Effector CD4-positive, alpha-beta T cell (primary cell): ENCODE measurements at places on chromosomes 2 and 18.

DNA sequence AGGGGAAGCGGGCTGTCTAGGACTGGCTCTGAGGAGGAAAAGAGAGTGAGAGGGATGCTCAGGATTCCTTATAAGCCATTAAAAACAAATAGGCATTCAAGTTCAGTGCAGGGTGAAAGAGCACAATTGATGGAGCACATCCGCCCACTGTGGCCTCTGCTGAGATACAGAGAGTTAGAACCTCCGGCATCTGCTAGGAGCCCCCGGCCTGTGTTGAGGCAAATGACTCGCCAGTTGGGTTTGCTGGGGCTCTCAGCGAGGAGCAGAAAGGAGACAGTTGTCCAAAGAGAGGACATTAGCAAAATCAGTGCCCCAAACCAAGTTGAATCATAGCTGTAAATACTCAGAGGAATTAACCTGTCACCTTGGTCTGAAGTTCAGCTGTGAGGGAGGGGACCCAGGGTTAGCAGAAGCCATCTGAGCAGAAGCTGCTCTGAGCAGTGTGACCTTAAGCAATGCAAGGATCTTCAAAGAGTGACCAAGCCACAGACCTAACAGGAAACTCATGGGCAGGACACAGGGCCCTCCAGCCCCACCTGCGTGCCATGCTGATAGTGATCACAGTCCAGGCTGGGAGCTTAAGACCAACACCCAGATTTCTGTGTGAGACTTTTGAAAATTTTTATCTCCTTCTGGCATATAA lies 23.3 kb upstream of the IL18RAP start:
- DNase-seq = no peak

DNA sequence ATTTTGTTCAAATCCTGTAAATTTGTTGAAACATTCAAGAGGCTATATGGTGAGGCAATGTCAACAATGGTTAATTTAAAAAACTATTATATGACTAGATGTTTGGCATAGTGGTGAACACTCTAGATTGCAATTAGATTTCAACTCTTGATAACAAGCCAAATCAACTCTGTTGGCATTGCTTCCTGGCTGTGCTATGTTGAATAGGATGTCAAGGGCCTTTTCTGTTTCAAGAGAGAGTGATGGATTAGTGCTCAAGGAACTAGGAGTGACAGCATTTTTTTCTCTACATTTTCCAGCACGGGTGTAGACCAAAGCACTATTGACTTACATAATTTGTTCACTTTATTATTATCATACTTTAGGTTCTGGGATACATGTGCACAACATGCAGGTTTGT lies 172.4 kb upstream of the KCNH7 start:
- no peak for DNase-seq

- DNase-seq = no peak
These were observed 35.4 kb upstream of the SKOR2 start for GRCh38 chr18:47286776-47287410.

GRCh38 chr2:189836644-189837043 lies 52.4 kb downstream of the PMS1 start:
- no peak for DNase-seq

DNA sequence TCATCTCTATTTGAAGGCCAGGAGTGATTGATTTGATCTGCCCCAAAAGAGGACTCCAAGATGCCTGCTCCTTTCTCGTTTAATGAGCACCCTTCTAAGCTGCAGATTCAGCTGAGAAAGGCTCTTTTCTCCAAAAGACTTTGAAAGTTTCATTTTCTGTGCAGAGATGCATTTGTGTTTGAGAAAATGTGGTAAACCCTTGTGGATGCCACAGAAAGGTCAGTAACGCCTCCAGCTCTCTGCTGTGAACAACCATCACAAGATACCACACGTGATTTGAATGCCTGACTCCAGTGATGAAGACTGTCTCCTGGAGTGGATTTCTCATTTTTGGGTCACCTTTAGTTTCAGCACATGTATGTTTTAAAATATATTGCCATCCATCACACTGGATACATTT lies 35.0 kb upstream of the CCDC85A start:
- no peak for DNase-seq

DNA sequence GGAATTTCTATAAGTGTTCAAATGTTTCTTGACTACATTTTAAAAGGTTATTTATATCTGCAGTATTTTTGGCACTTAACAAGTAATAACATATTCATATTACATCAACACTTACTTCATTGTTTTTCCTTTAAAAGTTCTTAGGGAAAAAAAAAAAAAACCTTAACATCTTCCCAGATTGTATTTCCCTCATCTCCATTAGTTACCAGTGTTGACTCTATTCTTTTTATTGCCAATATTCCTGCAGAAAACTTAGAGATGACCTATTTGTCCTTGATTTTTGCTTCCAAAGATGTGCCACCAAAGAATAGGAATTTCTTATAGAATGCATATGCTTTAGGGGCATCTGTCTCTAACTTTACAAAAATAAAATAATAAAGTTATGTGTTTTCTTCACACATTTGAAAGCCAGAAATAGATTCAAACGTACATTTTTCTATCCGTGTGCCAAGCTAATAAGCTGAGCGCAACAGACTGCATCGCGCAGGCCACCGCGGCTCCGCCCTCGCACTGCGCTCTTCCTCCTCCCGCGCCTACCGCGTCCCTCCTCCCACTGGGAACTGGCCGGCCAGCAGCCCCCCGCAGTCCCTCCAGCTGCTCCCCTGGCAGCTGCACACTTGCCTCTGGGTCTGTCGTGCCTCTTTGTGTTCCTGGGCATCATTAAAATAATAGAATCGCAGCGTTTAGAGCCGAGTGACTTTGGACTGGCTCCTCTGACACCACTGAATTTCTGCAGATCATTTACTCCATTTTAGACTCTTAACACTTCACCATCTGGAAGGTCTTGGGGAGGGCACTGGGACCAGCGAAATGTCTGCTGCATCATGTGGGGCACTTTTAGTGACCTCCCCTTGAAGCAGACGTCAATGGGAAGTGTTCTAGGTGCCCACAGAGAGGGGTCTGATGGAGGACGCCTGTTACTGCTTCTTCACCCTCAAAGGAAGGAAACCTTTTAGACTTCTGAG lies 21.2 kb upstream of the NAB1 start:
- no peak for DNase-seq

DNA sequence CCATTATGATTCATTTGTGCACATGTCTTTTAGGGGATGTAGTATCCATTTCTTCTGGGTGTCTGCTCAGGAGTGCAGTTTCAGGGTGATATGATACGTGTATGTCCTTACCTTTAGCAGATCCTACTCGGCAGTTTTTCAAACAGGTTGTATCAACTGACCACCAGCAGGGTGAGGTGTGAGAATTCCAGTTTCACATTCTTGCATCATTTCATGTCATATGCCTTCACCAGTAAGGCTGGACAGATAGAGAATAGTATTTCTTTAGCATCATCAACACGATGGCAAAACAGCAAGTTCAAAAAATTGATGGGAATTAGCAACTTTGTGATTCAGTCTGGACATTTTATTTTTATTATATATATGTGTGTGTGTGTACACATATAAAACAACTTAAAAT lies 230.0 kb upstream of the TPO start:
- DNase-seq = no peak

DNA sequence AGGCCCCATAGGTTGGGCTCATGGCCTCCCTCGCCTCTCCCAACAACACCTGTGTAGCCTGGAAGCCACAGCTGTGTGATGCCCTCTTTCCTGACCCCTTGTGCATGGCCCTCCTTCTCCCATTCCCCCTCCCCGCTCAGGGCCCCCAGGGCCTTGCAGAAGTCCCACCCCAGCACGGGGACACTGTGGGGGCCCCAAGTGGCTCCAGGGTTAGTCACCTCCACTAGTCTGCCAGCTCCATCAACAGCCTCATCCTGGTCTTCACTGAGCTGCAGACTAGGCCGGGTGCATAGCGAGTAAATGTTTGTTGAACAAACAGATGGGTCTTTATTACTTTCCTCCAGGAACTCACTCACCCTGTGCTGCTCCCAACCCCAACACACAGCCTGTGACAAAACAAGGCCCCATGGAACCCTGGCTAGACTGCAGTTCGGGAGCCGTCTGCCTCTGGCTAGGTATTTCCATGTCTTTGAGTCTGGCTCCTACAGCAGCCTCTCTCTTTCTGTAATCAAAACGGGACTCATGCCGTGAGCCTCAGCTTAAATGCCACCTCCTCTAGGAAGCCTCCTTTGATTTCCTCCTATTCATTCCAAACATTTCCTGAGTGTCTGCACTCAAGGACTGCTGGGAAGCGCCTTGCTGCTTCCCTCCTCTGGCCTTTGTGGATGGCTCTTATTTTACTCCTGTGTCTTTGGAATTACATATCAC lies 109.9 kb upstream of the ID2 start:
- no peak for DNase-seq

DNA sequence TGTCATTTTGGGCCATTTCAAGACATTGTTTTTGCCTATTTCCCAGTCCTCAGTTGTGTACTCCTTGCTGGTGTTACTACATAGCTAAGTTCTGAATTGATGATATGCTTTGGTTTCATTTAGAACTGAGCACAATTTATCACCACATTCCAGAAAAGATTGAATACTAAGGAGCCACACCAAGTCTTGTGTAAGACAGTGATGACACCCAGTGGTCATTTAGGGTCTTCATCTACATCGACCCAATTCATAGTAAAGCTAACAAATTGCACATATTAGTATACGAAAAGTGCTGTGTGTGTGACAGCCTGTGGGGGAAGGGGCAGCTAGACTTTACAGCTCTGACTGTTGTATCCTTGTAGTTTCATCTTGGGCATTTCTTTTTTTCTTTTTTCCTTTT lies 10.9 kb upstream of the DLX2 start:
- no peak for DNase-seq

GRCh38 chr2:100416397-100416934 lies 1.0 kb downstream of the CHST10 start:
- DNase-seq = no peak

GRCh38 chr2:10407841-10408648 lies 40.1 kb downstream of the ODC1 start:
- peak; percentile 41 for DNase-seq

DNA sequence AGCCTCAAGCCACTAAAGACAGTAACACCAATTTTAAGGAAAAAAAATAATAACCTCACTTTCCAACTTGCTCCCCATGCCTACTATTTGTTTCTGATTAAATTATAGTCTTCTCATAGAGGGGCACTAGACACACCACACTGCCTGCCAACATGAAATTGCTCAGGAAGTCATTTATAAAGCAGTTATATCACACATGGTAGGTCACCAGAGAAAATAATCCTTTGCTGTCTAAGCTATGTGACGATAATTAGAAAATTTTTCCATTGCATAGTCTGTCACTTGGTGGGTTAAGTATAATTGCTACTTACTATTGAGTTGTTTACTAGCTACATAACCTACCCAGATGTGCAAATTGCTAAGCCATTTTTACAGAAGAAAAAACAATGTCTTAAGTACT lies 85.2 kb downstream of the INO80D start:
- DNase-seq = no peak

GRCh38 chr2:176518823-176519222 lies 249.6 kb downstream of the MTX2 start:
- DNase-seq = no peak

DNA sequence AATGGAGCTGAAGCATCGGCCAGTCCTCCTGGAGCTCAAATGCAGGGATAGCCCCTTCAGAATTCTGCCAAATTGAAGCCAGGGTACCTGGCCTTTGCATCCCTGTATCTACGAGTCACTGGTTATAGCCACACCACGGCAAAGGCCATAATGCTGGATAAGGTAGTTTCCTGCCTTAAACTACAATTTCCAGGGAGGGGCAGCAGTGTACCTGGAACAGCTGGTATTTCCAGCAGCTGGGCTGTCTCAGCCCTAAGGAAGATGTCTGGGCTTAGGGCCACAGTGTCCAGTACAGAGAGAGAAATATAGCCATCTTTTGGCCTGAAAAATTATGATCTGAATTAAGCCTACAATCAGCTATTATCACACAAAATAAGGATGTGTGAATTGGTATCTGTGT lies 180.3 kb downstream of the GCA start:
- DNase-seq = no peak

DNA sequence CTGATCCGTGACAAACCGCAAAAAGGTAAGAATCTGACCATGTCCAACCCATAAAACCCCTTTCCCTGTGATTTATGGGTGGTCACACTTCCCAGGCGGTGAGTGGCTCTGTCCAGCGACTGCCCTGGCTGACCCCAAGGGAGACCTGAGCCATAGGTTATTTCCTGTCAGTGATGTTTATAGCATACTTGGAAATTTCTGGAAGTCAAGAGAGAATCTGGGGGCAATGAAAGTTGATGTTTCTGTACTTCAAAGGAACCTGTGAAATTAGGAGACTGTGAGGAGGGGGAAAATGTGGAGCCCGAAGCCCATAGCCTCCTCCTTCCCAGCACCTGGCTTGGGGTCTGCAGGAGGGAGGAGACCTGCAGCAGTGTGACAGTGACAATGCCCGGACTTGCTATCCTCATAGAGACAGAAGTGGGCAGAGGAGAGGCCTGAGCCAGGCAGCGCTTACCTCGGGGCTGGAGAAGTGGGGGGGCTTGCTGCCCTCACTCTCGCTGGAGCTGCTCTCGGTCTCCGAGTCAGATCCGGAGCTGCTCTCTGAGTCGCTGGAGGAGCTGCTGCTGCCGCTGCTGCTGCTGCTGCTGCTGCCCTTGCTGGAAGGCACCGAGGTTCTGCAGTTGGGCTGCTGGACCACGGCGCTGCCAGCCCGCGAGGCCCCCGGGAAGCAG lies 111.3 kb upstream of the REV1 start:
- DNase-seq = no peak

DNA sequence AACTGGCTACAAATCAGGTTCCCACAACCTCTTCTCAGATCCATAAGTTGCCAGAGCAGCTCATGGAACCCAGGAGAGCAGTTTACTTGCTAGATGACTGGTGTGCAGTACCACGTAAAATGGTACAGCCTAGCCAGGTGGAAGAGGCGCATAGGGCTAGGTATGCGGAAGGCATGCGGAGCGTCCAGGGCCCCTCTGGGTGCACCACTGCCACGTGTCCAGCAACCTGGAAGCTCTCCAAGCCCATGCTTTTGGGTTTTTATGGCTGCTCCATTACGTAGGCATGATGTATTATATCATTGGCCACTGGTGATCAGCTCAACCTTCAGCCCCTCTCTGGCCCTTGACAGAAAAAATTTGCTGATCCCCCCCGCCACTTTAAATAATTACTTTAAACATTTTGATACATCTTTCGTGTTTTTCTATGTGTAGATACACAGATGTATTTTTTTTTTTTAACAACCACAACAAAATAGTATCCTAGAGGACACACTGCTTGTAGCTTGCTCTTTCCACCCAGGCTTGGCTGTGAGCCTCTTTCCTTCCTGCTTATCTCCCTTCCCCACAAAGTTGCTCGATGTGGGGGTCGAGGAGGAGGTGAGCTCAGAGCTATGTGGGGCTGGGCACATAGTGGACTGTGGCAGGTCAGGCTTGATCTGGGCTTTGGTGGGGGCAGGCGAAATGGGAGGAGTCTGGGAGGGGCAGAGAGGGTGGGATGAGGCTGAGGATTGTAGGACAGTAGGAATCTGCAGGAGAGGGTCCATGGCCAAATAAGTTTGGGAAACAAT lies 65.4 kb upstream of the MCFD2 start:
- no peak for DNase-seq

GRCh38 chr18:32870611-32871010 lies 97.8 kb upstream of the KLHL14 start:
- no peak for DNase-seq
